ENCODE measurements at places on chromosomes 4 and X. TPM values are rescaled to one million over a fixed set of nuclear protein-coding genes. Genes with fewer than 3 reads are reported as not detected.

Gene FAM13A
- 6.0 TPM for total RNA-seq

Gene RAB33B
- 9.2 TPM for total RNA-seq

Gene FGFRL1
- 14.7 TPM for total RNA-seq

Gene SPATA4
- 0.13 TPM for total RNA-seq

Gene CCNB3
- under 0.01 TPM for total RNA-seq

Gene SMAD1
- 16.6 TPM for total RNA-seq

Gene SNX12
- 75.3 TPM for total RNA-seq

Gene SHROOM3
- total RNA-seq: 8.6 TPM

Gene FABP2
- not detected for total RNA-seq

Gene RPS6KA6
- 6.0 TPM for total RNA-seq

Gene SFRP2
- not detected for total RNA-seq

Gene UGT2B15
- not detected for total RNA-seq

Gene ARHGAP6
- under 0.01 TPM for total RNA-seq

Gene MMGT1
- 7.9 TPM for total RNA-seq

Gene PPARGC1A
- total RNA-seq: 1.6 TPM

Gene TRIM2
- 23.4 TPM for total RNA-seq

Gene ZCCHC18
- total RNA-seq: not detected

Gene RGN
- total RNA-seq: 0.26 TPM

Gene GRIA3
- 0.51 TPM for total RNA-seq

Gene PNMA6F
- total RNA-seq: not detected

Gene CD40LG
- total RNA-seq: not detected

Gene TRMT44
- 10.0 TPM for total RNA-seq

Gene BCORL1
- 1.4 TPM for total RNA-seq

Gene GYPE
- not detected for total RNA-seq

Gene IL9R
- total RNA-seq: 0.13 TPM

Gene RFC1
- total RNA-seq: 112 TPM

Gene HELT
- total RNA-seq: not detected

Gene NPY5R
- not detected for total RNA-seq

Gene TENM3
- 1.3 TPM for total RNA-seq

Gene LNX1
- total RNA-seq: 1.6 TPM

Gene ZDHHC9
- total RNA-seq: 15.4 TPM

Gene S100P
- total RNA-seq: 928 TPM

Gene IL2
- not detected for total RNA-seq

Gene ADGRA3
- total RNA-seq: 24.2 TPM

Gene RASL11B
- 1.3 TPM for total RNA-seq

Gene TCEAL9
- 66.6 TPM for total RNA-seq

Gene GPR78
- 0.51 TPM for total RNA-seq

Gene REST
- total RNA-seq: 17.6 TPM

Gene IL3RA
- total RNA-seq: not detected

Gene PROM1
- total RNA-seq: 0.26 TPM

Gene STPG2
- not detected for total RNA-seq

Gene SLC6A8
- total RNA-seq: 42.4 TPM

Gene IL13RA1
- total RNA-seq: 25.0 TPM

Gene DIPK2B
- not detected for total RNA-seq

Gene YY2
- 0.79 TPM for total RNA-seq

Gene FAM53A
- 0.79 TPM for total RNA-seq

Gene HSFX4
- not detected for total RNA-seq

Gene TBC1D8B
- total RNA-seq: 2.6 TPM

Gene GABRE
- 32.1 TPM for total RNA-seq

Measured in bronchial epithelial cell (primary cell).